ENCODE measurements at places on chromosomes 12 and 14.

- no peak for DNase-seq
Measured at GRCh38 chr14:28307506-28307905, 459.1 kb upstream of the FOXG1 start.

GRCh38 chr14:94125659-94126418, 3.6 kb downstream of the IFI27L2 start:
- DNase-seq: no peak

GRCh38 chr12:109310247-109311125, 1.4 kb upstream of the FOXN4 start:
- no peak for DNase-seq

- DNase-seq: no peak
Measured at GRCh38 chr12:31118347-31119191, 44.9 kb downstream of the DDX11 start.

DNA sequence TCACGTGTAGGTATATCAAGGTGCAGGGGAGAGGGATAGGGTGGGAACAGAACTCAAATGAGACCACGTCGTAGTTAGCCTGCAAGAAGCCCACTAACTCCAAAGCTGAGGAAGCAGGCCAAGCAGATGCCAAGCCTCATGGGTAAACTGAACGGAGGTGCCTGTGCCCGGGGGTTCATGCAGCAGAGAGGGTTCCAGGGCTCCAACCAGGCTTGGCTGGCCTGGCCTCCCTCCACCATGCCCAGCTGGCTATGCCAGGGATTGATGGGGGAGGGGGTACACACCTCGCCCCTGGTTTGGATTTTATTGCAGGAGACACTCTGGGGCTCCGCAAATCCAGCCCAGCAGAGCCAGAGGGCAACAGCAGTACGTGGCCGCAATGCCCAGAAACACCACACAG, 27.3 kb downstream of the PXN start:
- no peak for DNase-seq

DNA sequence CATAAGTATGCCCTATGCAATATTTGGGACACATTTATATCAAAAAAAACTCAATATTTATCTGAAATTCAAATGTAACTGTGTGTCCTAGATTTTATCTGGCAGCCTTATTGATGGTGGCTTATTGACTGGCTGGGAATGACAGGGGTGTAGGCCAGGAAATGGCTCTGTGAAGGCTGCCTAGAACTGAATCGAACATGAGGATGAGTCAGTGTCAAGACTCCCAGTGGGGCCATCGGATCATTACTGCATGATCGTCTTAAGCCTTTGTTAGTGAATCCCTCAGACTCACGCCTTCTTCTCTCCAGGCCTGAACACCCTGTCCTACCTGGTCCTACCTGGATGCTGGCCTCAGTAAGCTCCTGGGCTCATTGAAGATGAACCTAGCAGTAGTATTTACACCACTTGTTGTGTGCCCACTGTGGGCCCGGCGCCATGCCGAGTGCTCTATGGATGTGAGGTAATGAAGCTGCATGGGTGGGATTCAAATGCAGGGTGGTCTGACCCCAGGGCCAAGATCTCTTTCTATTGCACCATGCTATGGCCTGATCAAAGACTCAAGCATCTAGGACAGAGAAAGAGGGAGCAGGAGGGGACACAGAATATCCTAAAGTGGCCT, 21.0 kb upstream of the FAIM2 start:
- DNase-seq: peak; percentile 55

DNA sequence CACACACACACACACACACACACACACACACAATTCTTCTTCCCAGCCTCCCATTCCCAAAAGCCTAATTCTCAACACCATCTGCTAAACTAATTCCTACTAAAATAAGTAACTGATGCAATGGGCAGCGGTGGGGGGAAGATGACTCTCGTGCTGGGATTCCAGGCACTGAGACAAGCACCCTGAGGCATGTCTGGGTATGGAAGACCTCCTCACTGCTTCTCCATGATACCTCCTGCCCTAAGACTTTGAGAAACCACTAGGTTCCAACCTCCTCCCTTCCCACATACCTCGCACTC, 789 bp upstream of the VWF start:
- no peak for DNase-seq

GRCh38 chr12:118922405-118922804, 58.9 kb upstream of the SRRM4 start:
- DNase-seq: no peak

GRCh38 chr12:93892423-93893268, 215.5 kb downstream of the CRADD start:
- no peak for DNase-seq

DNA sequence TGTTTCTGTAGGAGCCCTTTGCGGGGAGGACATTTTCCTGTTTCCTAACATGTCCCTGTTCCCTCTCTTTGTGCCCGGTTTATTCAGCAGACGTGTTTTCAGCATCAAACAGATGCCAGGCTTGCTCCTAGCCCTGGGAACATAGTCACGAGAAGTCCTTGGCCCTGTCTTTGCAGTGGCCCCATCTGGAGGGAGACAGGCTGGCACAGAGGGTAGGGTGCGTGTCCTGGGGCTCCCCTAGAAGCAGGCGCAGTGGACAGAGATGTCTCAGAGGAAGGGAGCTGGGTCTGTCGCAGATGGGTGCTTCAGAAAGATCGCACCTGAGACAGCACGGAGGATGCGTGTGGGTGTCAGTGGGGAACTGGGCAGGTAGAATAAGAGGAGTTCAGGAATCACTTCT, 75.0 kb upstream of the DYNC1H1 start:
- no peak for DNase-seq

DNA sequence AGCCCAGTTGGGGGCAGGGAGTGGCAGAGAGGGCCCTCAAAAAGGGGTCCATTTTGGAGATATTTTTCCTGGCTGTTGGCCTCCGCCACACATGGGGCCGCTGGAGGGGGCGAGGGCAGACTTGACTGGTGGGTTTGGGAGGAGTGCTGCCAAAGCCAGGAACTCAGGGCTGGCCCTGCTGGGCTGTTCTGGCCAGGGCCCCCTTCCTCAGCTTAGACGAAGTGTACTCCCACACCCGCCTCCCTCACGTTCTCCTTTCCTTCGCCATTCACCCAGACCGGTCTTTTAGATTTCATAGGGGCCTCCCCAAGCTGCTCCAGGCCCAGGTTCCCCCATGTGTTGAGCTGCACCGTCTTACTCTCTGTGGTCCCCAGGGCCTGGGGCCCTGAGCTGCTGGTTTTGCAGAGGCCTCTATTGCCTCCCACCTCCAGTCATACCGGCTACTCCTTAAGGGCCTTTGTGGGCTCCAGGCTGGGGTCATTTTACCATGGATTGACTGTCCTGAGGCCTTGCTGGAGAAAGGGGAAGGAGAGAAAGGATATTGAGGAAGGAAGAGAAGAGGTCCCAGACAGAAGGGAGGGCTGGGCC, 1.3 kb downstream of the KRT7 start:
- DNase-seq: no peak

DNA sequence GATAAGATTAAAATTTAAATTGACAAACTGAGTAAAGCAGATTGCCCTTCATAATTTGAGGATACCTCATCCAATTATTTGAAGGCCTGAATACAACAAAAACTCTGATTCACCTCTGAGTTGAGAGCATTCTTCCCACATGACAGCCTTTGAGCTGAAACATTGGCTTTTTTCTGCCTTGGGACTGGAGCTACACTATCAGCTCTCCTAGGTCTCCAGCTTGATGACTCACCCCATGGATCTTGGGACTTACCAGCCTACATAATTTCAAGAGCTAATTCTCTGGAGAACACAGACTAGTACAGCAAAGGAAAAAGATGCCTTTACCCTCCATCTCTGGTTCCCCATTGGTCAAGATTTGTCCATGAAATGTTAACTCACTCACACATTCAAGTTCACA, 555.1 kb downstream of the FOXG1 start:
- DNase-seq: peak; percentile 93

DNA sequence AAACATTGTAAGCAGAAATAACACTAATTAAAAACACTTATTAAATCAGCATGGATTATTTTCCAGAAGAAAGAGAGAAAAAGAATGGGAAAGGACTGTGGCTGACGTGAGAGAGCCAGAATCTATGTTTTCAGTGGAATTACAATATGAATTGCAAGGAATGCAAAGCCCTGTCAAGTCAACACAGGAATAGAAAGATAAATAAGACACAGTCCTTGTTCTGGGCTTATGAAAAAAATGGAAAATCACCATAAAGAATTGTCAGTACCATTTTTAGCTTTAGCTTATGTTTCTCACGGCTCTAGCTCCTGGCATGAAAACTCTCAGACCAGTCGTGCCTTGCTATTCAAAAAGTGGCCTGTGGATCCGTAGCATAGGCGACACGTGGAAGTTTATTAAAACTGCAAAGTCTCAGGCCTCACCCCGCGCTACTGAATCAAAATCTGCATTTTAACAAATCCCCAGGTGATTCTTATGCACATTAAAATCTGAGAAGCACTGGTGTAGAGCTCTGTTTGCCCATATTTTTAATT, 549.1 kb downstream of the RPS29 start:
- DNase-seq: no peak

GRCh38 chr12:11795913-11796459, 146.5 kb downstream of the ETV6 start:
- DNase-seq: peak; percentile 53

DNA sequence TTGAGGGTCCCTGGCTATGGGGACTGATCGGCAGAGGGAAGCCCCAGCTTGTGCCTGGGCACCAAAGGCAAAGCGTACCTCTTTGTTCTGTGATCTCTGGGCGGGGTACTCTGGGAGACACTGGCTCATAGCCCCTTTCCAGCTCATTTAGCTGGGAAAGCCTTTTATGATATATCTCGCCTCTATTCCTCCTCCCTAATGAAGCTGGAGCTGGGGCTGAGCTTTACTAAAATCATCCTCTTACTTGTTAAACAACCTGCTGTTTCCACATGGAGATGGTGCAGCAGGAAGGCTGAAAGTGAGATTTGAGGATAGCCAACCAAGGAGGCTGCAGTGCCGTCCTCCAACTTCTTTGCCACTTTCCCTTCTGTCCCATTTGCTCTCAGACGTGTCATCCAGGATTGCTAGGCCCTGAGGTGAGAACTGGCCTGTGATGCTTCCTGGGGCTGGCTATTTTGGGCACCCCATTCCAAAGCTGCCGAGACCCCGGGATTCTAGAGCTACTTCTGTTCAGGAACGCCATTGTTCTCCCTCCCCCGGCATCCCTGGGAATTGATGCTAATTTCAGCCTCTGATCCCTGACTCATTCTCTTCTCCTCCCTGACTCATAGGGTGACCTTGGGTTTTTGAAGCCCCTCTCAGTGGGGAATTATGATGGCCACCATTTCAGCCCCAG, 16.0 kb downstream of the PDE1B start:
- no peak for DNase-seq

DNA sequence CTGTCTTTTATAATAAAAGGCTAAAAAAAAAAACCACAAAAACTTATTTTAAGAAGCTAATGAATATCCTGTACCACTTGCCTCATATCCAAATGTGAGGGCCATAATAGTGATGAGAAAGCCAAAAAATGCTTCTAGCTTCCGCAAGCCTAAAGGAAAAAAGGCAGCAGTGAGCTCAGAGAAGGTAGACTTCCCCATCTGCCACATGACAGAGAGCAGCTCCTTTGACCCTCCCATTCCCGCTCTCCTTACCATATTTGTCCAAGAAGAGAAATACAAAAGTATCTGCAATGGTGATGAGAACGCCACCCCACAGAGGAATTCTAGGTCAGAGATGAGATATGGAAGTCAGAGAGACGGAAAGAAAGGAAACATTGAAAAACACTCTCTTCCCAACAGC, 27.1 kb downstream of the SLC11A2 start:
- DNase-seq: no peak

DNA sequence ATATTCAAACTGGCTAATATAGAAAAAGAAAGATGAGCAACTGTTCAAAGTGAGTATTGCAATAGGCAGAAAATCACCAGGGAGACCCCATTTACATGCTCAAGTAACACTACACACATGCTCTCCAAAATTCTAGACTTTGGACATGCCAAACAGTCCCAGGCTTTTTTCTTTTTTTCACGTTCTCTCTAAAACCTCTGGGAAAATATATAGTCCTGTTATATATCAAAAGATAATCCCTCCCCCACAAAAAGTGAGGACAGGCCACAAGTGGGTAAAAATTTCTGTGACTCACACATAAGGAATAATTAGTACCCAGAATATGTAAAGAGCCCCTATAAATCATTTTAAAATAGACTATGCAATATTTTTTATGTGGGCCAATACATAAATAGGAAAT, 55.2 kb downstream of the EFCAB11 start:
- no peak for DNase-seq

- no peak for DNase-seq
Measured at GRCh38 chr12:63964301-63964700, 119.8 kb downstream of the SRGAP1 start.

DNA sequence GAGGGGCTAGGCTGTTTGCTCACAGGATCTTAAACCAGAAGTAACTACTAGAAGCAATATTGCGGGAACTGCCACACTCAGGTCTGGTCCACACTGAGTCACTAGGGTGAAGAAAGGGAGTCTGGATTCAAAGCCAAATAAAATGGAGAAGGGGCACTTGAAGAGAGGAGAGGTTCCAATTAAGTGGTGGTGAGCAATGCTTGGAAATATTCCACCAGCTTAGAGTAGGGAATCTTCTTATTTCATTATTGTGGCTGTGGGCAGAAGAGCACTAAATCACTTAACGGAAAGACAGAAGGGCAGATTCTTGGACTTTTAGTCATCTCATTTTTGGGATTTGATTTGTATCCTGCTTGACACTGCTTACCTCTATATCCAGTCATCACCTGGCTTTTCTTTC, 48.6 kb upstream of the PPP1R12A start:
- peak; percentile 96 for DNase-seq

DNA sequence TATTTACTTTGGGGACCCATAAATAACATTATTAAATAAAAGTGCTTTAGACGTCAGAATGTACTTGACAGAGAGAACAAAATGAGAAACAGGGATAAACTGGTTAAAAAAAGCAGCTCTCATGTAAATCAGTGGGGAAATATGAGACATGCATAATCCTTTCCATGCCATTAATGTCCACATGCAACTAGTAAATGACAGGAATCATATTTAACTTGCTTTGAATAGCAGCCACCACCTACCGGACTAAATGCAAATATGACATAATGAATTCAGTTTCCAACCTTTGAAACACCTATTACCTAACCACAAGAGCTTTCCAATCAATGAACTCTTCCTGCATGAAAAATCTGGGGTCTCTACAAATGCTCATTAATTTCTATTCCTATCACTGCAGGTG, 19.6 kb downstream of the FGD6 start:
- no peak for DNase-seq

GRCh38 chr12:127178052-127178451, 1088.9 kb upstream of the TMEM132C start:
- no peak for DNase-seq

DNA sequence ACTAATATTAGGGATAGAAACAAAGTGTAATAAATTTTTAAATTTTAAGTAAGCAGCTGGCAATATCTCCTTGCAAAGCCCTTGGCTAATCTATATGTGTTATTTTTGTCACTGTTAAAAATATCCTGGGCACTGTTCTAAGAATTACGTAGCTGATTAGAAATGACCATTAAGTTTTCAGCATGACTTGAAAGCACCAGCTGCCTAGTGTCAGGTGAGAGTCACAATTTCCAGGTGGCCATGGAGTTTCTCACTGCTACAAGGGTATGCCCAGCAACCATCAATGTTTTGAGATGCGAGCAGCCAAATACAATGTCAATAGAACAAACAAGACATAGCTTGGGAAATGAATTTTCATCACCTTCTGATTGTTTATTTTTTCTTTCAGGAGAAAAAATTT, 23.3 kb upstream of the GYS2 start:
- no peak for DNase-seq

- DNase-seq: peak; percentile 37
Measured at GRCh38 chr12:78441737-78442453, 422.7 kb upstream of the SYT1 start.

Measured in fibroblast of mammary gland (primary cell).